ENCODE measurements at places on chromosomes 5 and 9.
A peak's percentile ranks its signal among the peaks of the same experiment; 100 is the strongest.

DNA sequence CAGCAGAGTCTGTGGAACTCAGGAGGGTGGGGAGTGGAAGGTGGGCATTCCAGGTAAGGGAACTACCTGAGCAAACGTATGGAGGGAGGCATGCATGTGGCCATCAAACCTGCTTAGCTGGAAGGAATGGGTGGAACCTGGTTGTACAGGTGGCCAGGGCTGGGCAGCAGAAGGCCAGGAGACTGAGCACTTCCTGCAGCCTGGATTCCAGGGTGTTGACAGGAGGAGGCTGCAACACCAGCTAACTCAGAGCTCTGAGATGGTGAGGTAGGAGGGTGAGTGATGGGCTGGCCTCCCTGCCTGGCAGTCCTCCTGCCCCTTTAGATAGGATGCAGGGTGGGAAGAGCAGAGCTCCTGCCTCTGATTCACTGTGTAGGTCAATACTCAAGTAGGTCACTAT lies 92.5 kb upstream of the CPEB4 start:
- DNase-seq: no peak

DNA sequence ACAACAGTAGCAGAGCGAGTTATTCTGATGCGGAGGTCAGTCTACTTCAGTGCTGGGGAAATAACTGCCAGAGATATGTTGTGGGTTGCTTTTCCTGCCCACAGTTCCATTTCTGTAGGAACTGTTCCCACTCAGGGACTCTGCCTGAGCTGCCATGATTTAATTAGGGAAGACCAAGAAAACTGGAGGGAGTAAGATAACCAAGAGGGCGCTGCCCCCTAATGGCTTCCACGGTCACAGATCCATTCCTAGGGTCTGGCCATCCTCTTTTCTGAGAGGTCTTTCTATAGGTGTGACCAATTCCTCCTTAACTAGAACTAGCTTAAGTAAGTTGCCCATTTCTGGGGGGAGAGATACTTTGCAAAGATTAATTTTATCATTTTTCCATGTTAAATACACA lies 125.9 kb downstream of the APBA1 start:
- peak; percentile 47 for DNase-seq

GRCh38 chr9:121610638-121610953 lies 40.8 kb upstream of the DAB2IP start:
- DNase-seq: no peak

GRCh38 chr5:169576181-169576598 lies 7.4 kb upstream of the SPDL1 start:
- DNase-seq: no peak

- no peak for DNase-seq
Measured at GRCh38 chr5:140239939-140240700, 62.8 kb downstream of the PFDN1 start.

DNA sequence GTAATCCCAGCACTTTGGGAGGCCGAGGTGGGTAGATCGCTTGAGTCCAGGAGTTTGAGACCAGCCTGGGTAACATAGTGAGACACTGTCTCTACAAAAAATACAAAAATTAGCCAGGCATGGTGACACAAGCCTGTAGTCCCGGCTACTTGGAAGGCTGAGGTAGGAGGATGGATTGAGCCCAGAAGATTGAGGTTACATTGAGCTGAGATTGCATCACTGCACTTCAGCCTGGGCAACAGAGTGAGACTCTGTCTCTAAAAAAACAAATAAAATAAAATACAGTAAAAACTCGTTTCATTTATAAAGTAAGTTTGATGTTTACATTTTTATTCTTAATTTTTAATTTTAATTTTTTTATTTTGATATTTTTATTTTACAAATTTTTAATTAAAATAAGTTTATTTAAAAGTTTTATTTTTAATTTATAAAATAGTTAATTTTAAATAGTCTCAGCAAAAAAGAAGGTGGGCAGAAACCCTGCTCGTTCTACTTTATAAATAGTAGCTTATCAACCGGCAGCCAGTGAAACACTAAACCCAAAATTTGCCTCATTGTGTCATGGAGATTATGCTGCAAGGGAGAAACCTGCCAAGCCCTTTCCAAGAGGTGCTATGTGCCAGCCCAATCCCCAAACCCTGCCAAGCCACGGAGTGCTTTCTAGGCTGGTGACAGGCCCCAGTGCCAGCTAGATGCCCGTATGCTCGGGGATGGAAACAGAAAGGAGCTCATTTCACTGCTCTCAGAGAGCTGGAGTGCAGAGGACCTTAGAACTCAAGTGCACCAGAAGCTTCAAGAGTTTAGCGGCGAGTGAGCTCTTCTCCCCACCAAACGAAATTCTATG lies 38.9 kb downstream of the SERINC5 start:
- DNase-seq: peak; percentile 84

DNA sequence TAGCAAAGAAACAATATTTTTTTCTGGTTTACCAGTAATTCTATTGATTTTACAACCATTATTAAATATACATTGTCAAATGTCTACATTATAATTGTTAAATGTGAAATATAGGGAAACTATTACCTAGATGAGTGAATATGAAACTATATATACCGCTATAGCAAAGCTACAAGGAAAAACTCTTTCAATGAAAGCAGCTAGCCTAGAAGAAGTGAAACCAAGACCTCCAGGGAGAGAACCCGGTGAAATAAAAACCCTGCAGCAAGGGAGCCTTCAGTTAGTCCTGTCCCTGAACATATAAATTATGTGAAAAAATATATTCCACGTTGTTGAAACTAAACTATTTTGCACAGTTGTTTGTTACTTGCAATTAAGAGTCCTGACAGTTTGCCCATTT lies 913.1 kb downstream of the EFNA5 start:
- no peak for DNase-seq

- DNase-seq: peak; percentile 35
Measured at GRCh38 chr5:80119372-80119771, 84.2 kb downstream of the THBS4 start.

DNA sequence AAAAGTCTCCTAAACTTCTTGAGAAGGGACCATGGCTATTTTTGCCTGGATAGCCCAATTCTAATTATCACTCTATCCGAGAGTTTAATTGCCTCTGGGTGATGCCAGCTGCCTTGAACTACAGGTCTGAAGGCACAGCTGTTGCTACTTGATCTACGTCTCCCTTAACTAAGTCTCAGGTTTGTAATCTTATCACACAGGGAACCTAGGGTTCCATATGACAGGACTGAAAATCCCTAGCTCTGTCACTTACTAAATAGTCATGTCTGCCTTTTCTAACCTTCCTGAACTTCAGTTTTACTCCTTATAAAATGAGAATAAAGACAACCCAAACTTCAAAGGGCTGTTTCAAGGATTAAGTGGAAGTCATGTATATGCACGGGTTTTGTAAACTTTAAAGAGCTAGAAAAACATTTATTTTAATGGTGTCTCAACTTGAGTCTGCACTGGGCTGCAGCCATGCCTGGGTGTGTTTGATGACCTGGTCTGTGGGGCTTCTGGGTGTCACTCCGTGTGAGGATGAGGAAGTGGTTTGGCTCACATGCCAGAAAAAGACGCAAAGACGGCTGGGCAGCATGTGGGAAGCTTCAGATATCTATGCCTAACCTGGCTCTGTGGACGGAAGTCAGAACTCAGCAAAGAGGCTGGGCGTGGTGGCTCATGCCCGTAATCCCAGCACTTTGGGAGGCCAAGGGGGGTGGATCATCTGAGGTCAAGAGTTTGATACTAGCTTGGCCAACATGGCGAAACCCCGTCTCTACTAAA lies 129.3 kb upstream of the SLC44A1 start:
- no peak for DNase-seq

DNA sequence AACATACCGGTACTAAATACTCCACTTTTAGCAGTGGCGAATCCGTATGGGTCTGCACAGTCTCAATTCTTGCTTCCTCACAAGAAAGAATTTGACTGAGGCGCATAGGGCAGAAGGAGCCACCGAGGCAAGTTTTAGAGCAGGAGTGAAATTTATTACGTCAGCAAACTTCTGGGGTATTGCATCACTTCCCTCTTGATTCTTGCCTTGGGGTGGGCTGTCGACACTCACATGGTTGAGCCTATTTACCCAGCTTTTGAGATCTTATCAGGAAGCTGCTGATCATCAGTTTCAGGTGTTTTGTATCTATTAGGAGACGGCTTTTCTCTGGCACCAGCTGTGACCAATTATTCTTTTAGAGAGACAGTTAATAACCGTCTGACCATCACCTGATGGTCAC lies 111.5 kb upstream of the CCNH start:
- DNase-seq: no peak

DNA sequence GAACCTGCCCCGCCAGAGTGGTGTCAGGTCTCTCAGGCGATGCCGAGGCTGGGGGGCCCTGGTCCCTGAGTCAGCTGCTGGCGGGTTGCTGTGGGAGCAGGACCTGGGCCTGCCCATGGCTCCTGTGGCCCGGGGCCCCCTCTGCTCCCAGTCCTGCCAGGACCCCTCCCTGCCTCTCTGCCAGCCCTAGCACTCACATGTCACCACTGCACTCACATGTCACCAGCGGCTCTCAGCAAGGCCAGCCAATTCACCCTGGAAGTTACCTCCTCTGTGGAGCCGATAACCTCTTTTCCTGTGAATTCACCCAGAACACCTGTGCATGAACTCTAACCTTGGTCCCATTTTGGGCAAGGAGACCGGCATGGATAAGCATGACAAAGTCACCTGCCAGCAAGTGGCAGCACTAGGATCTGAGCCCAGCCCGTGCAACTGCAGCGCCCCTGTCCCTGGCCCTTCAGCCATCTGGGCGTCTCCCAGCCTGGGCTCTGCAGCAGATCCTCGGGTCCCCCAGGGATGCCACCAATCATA lies 170.2 kb downstream of the GAPVD1 start:
- DNase-seq: no peak

- no peak for DNase-seq
Measured at GRCh38 chr9:89716559-89716958, 111.7 kb downstream of the GADD45G start.

- no peak for DNase-seq
Measured at GRCh38 chr9:105338308-105338707, 93.9 kb downstream of the SLC44A1 start.

- DNase-seq: no peak
Measured at GRCh38 chr9:134065612-134066419, 2.0 kb downstream of the BRD3 start.

GRCh38 chr9:129171993-129172751 lies 5.9 kb downstream of the IER5L start:
- DNase-seq: no peak

DNA sequence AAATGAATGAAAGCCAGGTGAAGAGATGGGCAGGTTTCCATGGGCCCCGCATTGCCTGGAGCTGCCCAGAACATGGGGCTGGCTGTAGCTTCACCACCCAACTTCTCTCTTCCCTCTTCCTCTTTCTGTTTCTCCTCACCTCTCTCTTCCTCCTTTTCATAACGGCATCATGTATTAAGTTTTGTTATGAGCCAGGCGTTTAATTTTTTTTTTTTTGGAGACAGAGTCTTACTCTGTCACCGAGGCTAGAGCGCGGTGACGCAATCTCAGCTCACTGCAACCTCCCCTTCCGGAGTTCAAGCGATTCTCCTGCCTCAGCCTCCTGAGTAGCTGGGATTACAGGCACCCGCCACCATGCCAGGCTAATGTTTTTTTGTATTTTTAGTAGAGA lies 13.0 kb upstream of the SPINK4 start:
- DNase-seq: no peak

GRCh38 chr5:36934740-36935356 lies 58.3 kb downstream of the NIPBL start:
- no peak for DNase-seq

DNA sequence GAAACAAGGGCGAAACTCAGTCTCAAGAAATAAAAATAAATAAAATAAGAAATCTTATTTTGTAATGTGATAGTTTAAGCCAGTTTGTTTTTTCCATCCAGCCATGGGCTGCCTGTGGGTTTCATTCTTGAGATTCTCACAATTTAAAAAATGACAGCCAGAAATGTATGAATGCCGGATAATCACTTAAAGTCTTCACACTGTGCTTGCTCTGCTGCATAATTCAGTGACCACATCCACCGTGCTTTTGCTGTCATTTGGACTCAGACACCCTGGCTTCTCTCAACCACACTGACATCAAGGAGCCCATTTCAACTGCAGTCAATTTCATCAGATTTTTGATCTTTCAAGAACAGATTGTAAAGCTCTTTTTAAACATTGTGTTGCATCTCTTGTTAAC lies 61.0 kb upstream of the DAPK1 start:
- DNase-seq: no peak

DNA sequence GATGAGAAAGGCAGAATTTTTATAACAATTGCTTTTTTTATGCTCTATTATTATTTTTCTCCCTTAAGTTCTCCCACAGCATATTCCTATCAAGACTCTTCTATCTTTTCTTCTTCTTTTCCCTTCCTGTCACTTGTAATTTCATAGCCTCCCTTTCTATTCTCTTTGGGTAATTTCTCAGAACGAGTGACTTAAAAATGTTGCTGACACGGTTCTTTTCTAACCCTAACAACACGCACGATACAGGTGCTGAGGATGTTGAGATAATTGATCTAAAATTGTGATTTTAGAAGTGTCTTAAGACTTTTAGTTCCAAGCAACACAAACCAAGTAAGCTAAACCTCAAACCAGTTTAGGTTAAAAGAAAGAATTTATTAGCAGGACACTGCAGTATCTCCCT lies 105.9 kb downstream of the RASGRF2 start:
- DNase-seq: no peak

- no peak for DNase-seq
Measured at GRCh38 chr5:77876862-77877502, 100.8 kb upstream of the TBCA start.

DNA sequence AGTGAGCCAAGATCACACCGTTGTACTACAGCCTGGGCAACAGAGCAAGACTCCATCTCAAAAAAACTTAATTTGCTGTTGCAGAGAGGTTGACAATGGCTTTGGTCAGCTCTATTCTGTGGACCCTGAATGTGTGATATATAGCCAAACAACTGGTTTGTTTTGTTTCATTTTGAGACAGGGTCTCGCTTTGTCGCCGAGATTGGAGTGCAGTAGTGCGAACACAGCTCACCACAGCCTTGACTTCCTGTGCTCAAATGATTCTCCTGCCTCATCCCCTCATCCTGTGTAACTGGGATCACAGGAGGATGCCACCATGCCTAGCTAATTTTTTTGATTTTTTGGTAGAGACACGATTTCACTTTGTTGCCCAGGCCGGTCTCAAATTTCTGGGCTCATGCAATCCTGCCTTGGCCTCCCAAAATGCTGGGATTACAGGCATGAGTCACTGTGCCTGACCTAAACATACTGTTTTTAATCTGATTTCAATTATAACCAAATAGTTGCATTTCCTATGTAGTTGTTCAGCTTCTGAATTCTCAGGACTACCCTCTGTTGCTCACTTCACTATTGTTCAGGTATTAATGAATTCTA lies 9.8 kb downstream of the RNF183 start:
- no peak for DNase-seq

Measured in NCI-H1694 (cell line).